ENCODE measurements at places on chromosomes 1 and 21.

- no peak for DNase-seq
These were observed 18.3 kb downstream of the CACNA1E start for GRCh38 chr1:181501612-181502011.

DNA sequence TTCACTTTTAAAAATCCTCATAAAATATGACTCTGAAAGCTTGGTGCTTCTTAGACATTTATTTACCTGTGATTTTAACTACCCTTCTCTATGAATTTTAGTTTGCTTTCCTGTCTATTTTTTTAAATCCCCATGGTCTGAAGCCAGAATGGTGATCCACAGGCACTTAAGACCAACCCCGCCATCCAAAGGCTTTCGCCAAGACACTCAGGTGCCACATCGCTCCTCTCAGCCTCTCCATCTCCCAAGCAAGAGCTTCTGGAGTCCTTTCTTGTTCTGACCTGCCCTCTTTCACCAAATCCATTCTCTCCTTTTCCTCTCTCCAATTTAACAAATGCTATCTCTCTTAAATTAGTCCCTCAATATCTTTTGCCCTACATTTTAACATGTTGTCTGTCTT, 464.6 kb downstream of the PCP4 start:
- no peak for DNase-seq

GRCh38 chr21:37645848-37646247, 270.4 kb downstream of the KCNJ6 start:
- DNase-seq = no peak

DNA sequence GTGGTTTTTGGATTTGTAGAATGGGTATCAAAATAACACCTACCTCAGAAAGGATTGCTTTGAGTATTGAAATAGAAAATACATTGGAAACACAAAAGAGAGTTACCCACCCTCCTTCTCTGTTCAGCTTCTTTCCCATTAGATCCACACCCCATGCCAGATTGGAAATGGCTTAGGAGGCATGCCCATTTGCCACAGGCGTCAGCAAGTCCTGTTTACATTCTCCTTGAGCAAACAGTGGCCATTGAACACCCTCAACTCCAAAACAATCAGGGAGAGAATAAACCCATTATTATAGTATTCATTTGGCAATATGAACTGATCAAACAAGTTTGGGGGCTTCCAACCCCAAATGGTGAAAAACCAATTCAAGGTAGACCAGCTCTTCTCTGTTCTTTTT, 2.4 kb downstream of the ELAPOR1 start:
- no peak for DNase-seq

- peak; percentile 22 for DNase-seq
These were observed 16.0 kb downstream of the RRP1 start for GRCh38 chr21:43805275-43805800.
